Activated CD4-positive, alpha-beta T cell treated with anti-CD3 and anti-CD28 coated beads, Interleukin-2, amount 50 U/mL, for 4 hours (primary cell): ENCODE measurements at places on chromosomes 5 and 9.

- DNase-seq, result no peak
Observed at GRCh38 chr5:4676934-4677333, 463.2 kb upstream of the ADAMTS16 start.

GRCh38 chr5:131375351-131375750, 111.5 kb downstream of the CDC42SE2 start:
- DNase-seq, result no peak

DNA sequence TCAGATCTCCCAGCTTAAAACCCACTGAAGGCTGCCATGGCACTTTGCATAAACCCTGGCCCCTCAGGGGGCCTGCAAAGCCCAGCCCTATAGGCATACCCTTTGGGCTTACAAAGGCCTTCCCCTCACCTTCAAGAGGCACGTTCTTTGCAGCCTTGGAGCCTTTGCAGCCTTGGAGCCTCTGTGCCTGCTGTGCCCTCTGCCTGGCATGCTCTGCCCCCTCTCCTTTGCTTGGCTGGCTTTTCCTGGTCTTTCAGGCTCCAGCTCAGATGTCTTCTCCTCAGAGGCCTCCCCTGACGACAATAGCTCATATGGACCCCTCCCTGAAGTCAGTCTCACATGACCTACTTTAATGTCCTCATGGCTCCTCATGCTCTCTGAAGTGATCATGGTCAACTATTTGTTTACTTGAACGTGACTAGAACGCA, 60.3 kb downstream of the CXXC5 start:
- no peak for DNase-seq

GRCh38 chr5:56934325-56934724, 17.6 kb downstream of the MIER3 start:
- no peak for DNase-seq

DNA sequence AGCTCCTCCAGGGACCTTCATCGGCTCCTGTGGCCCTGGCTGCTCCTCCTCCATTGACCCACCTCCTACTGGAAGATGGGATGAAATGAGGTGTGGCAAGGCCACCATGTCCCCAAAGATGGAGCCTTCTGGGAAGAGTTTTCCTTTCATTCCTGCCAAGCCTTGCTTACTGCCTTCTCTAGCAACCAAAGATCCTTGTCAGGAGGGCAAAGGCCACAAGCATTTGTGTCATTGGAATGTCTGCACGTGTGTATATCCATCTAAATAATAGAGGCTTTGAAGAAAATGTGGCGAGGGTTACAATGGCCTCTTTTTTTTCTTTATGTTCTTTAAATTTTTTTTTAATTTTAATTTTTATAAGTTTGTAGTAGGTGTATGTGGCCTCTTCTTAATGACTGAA, 313.6 kb downstream of the ARHGEF28 start:
- no peak for DNase-seq

DNA sequence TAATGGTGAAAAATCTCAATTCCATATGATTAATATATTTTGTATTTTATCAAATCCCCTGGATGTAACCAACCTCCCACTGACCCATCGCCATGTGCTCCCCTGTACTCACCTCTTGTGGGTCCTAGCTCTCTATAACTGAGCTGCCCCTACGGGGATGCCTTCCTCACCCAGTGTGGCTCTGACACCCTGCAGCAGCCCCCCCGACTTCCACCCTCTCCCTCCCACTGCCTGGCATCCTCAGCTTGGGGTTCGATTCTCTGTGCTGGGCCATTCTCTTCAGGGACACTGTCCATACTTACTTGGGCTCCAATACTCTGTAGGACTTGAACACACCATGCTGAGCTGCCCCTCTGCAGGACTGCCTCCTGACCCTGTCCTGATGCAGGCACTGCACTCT, 87.1 kb downstream of the PJA2 start:
- DNase-seq, result no peak

DNA sequence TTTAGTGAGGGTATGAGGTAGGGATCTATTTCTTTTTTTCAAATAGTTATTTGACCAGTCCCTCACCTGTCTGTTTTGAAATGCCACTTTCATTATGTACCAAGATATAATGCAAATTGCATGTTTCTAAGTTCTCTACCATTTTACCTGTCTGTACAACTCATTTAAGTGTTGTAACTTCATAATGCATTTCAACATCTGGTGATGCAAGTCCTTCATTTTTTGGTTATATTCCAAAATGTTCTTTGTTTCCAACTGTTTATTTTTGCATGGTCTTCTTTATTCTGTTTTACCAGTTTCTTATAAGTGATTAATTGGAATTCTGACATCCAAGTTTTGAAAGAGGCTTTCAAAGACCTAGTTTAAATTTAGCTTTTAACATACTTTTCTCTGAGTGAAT, 26.8 kb downstream of the TDRD7 start:
- no peak for DNase-seq

- DNase-seq, result no peak
Observed at GRCh38 chr5:53962306-53962705, 348.1 kb downstream of the ARL15 start.

- DNase-seq, result no peak
Observed at GRCh38 chr9:69371001-69371400, 46.0 kb downstream of the ENTREP1 start.

DNA sequence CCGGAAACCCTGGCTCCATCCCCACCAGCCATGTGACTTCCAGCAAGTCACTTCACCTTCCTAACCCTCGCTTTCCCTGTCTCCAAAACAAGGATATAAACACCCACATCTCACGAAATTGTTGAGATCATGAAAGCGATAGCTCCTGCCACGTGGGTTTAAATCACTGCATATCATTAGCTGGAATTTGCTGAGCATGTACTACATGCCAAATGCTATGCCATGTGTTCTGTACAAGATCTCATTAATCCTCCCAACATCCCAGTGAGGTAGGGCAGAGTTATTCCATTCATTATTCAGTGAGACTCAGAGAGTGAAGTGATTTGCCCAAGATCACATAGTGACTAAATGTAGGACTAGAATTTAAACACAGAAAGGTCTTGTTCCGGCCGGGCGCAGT, 29.2 kb upstream of the HRH2 start:
- DNase-seq, result no peak

GRCh38 chr5:1917830-1918487, 35.2 kb upstream of the IRX4 start:
- DNase-seq, result no peak

DNA sequence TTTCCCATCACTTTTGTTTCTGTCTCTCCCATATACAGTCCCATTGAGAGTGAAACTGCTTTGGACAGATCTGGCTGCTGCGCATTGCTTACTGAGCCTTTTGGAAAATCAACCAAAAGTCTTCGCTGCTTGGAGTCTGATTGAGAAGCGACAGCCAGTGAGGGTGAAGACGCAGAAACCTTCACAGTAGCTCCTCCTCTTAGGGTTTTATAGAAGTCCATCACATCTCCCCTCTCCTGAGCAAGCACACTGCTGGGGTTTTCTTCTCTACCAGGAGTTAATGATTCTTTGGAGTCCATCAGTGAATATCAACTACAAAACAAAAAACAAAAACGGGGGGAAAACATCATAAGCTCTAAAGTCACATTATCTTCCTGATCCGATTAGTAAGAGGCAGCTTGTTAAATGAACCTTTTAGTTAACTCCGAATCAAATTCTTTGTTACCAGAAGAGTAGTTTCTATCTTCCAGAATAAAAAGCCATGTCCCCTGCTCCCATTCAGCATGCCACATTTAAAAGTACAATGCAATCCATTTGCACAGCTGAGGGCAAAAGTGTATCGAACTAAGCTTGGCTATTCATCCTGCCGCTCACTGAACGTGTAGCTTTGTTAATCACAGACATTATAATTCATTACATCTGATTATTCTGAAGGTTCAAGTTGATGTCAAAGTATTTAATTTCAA, 2.8 kb downstream of the NR3C1 start:
- DNase-seq, result no peak

DNA sequence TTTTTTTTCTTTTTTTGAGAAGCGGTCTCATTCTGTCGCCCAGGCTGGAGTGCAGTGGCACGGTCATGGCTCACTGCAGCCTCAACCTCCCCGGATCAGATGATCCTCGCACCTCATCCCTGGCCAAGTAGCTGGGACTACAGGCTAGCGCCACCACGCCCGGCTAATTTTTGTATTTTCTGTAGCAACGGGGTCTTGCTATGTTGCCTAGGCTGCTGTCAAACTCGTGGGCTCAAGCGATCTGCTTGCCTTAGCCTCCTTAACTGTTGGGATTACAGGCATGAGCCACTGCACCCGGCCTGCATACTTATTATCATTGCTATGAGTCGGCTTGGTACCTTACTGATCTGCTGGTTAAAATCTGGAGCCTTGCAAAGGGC, 790 bp upstream of the IARS1 start:
- DNase-seq, result no peak

GRCh38 chr9:2625427-2625826, 3.8 kb downstream of the VLDLR start:
- DNase-seq, result no peak

DNA sequence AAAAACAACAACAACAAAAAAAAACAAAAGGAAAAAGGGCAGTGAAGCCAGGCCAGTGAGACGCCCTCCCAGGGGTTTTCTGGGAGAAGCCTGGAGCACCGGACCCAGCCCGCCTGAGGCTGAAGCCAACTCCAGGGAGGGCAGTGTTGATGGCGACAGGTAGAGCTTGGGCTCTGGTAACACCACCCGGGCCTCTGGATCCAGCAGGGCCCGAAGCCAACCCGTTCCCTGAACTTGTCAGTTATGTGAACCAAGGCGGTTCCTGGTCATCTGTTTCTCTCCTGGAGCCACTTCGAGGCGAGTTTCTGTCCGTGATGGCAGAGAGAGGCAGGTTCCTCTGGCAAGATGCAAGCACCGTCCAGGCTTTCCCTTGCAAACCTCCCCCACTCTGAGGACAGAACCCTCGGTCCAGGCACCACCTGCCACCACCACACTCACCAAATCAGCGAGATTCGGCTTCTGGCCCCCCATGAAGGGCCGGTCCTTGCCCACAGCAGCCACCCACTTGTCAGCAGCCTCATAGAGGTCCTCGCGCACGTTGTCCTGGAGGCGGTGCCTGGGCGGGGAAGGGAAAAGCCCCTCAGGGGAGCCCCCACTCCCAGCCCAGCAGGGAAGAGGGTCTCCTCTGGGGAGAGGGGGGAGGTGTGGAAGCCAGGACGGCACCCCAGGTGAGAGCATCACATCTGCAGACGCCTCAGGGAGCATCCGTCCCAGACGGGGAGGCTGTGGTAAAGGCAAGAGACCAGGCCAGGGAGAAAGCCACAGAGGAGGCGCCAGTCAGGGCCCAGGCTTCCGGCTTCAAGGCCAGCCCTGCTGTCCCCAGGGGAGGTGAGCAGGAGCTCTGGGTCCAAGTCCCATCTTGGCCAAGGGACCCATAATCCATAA, 5.4 kb downstream of the PTGES2 start:
- DNase-seq, result no peak

DNA sequence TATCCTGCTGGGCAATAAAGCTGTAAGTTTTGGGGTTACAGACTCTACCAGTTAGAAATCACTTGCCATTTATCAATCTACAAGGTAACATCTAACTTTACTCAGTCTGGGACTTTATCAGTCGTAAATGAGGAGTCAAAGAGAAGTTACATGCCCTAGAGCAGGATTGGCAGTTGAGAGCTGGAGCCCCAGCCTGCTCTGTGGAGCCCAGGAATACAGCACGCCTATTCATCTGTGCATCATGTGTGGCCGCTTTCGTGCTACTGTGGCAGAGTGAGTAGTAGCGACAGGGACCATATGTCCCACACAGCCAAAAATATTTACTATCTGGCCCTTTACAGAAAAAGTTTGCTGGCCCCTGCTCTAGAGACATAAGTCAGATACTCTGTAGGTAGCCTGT, 152.5 kb upstream of the NTRK2 start:
- no peak for DNase-seq

- DNase-seq, result no peak
Observed at GRCh38 chr5:109584986-109585599, 104.6 kb upstream of the MAN2A1 start.

DNA sequence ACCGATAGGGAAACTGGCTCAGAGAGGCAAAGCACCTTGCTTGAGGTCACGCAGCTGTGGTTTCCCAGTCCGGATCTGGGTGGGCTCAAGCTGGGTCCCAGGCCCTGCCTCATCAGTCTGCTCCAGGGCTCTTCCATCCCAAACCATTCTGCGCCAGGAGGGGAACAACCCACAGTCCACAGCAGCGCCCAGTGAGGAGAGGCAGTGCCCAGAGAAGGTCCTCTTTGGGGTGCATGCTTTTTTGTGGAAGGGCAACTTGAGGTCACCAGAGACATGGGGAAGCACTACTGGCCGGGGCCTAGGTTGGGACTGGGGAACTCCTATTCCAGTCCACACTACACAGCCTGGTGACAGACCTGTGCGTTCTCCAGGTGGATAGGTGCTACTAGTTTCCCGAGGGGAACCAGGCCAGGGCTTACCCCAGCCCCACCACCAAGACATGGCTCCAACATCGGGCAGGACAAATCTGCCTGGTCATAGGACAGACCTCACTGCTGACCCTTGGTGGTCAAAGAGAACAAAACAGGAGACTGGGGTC, 62.5 kb upstream of the RNF130 start:
- DNase-seq, result no peak

DNA sequence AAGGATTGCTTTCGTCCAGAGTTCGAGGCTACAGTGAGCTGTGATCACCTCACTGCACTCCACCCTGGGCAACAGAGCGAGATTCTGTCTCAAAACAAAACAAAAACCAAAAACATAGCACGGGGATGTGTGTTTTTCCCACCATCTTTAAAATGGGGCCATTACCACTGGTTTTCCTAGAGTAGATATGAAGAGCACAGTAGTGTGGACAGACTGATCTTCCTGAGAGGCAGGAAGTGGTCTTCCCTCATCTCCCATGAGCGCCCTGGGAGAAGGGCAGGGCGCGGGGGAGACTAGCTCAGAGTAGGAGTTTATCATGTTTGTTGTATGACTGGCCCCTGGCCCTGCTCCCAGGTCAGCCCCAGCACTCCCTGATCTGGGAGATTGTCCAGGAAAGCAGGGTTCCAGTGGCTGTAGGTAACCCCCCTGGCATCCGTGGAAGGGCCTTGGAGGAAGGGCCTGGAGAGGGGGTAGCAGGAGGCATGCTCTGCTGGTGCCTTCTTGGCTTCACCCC, 2.3 kb downstream of the SUSD3 start:
- no peak for DNase-seq

DNA sequence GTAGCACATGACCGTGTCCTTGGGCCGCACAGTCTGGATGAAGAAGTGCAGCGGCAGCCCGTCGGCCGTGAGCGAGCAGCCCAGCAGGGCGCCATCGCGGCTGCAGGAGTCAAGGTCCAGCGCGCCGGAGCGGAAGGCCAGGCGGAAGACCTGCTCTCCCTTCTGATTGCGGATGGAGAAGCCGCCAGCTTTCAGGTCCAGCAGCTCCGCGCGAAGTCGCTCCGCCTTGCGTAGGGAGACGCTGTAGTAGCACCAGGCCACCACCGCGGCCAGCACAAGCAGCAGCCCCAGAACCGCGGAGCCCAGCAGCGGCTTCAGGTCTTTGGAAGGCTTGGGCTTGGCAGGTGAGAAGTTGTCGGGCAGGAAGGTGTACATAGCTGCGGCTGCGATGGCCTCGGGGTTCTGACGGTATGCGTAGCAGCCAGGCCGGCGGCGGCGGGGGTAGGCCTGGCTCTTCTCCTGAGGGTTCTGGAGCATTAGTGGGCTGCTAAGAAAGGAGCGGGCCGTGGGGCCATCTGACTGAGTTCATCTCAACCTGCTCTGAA, 4.2 kb downstream of the MYORG start:
- DNase-seq, result no peak

- no peak for DNase-seq
Observed at GRCh38 chr9:89541798-89542197, 43.9 kb upstream of the SEMA4D start.

- DNase-seq, result no peak
Observed at GRCh38 chr5:10275460-10275859, 25.4 kb downstream of the CCT5 start.

GRCh38 chr5:172846249-172846648, 12.2 kb downstream of the ERGIC1 start:
- DNase-seq, result no peak
